ENCODE measurements at places on chromosomes 11 and 22. TPM values are rescaled to one million over a fixed set of nuclear protein-coding genes. Genes with fewer than 3 reads are reported as not detected.

RCE1 gene
- 14.9 TPM for total RNA-seq

DGCR6 gene
- 0.59 TPM for total RNA-seq

UBQLNL gene
- 0.23 TPM for total RNA-seq

IRF7 gene
- 6.1 TPM for total RNA-seq

PARVA gene
- 71.7 TPM for total RNA-seq

STK33 gene
- total RNA-seq: 2.4 TPM

EMID1 gene
- not detected for total RNA-seq

OR10G7 gene
- total RNA-seq: not detected

HBD gene
- total RNA-seq: 0.36 TPM

CYP2D6 gene
- total RNA-seq: 0.43 TPM

MRGPRE gene
- 0.20 TPM for total RNA-seq

GGTLC3 gene
- not detected for total RNA-seq

ZNF280B gene
- 0.13 TPM for total RNA-seq

TRPM5 gene
- not detected for total RNA-seq
